GM12865 (cell line): ENCODE measurements at places on chromosomes 7 and 10.

DNA sequence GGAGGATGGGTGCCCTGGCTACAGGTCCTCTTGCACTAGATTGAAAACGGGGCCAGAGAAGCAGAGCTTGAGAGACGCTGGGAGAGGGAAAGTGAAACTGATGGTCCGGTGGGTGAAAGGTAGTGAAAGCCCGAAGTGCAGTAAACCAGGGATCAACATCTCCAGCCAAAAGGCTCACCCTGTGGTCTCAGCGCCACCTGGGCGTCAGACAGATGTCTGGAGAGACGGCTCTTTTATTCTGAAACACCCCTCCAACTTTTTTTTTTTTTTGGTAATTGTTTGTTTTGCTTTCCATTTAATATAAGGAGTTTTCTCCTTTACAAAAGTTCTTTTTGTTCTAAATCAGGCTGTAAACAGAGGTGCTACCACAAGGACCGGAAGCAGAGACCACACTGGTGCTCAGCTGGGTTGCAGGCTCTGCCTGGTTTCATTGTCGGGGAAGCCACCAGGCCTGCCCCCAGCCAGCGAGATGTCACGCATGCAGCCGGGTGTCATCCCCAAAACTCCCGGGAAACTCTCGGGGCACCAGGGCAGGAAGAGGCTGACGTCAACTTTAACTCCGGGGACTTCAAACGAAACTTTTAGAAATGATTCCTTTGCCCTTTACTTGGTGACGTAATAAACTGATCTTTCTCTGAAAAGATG is 11.2 kb downstream of the IL2RA start:
- peak; percentile 95 for DNase-seq

- DNase-seq: no peak
Measured at GRCh38 chr10:125662584-125662983, 20.4 kb downstream of the TEX36 start.

GRCh38 chr10:85147346-85148250 is 819.2 kb downstream of the CCSER2 start:
- no peak for DNase-seq

GRCh38 chr7:115252461-115252860 is 330.6 kb downstream of the MDFIC start:
- DNase-seq: no peak
